Brain (organoid and tissue), 16 donors: ENCODE measurements at places on chromosomes 3 and 15.

DNA sequence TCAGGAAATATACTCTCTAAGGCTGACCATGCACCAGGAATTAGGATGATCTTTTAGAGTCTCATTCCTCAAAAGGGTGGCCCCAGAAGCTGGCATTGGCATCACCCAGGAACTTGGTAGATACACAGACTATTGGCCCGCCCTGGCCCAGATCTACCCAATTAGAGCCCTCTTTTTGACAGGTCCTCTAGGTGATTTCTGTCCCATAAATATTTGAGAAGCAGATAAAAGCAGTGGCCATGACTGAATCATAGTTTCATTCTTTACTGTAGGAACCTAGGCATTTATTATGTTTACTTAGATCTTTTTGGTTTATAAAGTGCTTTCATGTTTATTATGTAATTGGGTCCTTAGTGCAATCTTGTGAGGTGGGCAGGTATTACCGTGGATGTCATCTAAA, 7.6 kb downstream of the TLNRD1 start:
- DNase-seq, result no peak

DNA sequence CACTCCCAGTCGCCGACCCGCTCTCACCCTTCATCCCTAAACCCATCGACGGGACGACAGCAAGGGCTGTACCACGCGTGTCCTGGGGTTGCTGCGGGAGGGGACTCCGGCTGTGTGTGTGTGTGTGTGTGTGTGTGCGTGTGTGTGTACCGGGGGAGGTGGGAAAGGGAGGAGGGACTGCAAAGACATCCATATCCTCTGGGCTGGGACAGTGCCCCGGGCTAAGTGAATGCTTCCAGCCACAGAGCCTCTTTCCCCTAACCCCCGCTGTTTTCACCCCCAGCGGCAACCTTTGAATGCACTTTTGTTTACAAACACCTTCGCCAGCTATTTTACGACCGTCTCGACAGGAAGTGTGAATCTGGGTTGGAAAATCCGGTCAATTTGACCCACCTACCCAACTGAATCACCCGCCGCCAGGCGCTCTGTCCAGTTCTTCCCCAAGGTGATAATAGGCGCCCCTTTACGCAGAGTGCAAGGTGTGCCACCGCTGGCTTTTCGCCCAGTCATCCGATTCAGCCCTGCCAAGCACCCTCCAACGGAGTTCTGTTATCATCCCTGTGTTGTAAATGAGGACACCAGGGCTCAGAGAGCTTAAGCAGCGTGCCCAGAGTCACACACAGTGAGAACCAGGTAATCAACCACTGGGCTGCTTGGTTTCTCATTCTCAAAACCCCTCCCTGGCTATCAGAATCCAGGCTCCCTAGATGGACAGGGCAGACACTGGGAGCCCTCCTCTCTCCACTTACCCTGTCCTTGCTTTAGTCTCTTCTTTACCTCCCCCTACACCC, 739 bp upstream of the AMOTL2 start:
- DNase-seq, result peak; percentile 46

DNA sequence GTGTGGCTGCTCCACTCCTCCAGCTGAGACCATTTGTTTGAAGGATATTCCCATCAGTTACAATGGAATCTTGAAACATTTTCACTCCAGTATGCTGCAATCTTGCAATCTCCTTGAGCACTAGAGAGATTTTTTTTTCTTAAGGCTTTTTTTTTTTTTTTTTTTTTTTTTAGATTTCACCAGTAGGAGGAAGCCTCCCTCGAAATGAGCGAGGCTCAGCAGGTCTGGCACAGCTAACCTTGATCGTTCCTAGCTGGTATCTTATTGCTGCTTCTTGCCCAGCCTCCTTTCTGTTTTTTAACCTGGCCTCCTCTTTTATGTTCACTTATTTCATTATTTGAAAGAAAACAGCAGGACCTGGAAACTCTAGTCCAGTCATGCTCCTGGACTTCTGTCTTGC, 48.1 kb downstream of the RAP2B start:
- DNase-seq, result peak; percentile 80

- no peak for DNase-seq
These were observed 8.1 kb downstream of the PXYLP1 start for GRCh38 chr3:141239511-141240281.

DNA sequence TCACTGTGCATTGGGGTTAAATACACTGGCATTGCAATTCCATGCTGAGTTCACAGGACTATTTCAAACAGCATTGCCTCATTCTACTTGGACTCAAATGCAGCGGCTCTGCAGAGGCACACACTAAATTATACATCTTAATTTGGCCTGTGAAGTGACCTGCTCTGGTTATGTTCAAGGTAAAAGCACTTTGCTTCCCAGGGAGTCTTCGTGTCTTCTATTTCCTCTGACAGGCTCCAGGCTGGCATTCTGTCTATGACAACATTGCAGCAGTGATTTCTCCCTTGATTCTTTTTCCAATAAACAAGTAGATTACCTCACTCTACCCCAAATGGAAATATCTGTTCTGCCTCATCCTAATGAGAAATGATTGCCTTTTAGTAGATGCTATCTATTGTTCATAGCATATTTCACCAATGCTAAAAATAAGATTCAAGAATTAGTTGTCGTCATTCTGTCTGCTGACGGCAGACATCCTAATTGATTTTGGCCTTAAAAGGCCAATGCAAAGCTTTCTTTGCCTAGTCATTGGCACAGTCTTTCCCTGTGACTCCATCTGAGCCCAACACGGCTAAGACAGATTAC, 33.8 kb downstream of the FMN1 start:
- peak; percentile 70 for DNase-seq

DNA sequence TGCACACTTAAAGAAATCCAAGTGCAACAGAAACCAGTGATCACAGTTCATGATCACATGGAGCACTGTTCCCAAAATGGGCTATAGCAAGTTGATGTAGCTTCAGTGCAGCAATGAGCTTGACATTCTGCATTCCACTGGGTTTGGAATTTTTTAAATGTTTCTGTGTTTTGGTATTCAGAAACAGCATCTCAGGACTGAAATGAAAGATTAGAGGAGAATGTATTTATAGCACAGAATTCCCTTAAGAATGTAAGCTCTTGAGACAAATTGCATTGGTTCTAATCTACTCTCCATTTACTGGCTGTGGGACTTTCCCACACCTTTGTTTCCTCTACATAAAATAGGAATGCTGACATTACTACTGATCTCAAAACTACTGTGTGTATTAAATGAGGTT, 162.7 kb downstream of the FGF12 start:
- DNase-seq, result no peak

DNA sequence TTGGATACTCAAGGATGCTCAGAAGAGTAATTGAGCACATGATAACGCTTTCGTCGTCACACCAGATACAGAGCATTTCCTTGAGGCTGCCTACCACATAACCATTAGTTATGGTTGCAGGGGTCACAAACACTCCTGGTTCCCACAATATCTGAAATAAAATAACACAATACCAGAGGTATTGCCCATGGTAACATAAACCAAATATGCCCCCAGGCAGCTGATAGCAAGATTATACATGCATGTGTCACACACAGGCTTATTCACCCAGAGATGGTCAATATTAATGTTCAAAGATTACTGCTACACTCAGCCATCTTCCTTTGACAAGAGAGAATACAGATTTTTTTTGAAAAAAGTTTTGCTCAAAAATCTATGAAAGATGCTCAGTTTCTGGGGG, 7.3 kb downstream of the RPL39L start:
- DNase-seq, result no peak

DNA sequence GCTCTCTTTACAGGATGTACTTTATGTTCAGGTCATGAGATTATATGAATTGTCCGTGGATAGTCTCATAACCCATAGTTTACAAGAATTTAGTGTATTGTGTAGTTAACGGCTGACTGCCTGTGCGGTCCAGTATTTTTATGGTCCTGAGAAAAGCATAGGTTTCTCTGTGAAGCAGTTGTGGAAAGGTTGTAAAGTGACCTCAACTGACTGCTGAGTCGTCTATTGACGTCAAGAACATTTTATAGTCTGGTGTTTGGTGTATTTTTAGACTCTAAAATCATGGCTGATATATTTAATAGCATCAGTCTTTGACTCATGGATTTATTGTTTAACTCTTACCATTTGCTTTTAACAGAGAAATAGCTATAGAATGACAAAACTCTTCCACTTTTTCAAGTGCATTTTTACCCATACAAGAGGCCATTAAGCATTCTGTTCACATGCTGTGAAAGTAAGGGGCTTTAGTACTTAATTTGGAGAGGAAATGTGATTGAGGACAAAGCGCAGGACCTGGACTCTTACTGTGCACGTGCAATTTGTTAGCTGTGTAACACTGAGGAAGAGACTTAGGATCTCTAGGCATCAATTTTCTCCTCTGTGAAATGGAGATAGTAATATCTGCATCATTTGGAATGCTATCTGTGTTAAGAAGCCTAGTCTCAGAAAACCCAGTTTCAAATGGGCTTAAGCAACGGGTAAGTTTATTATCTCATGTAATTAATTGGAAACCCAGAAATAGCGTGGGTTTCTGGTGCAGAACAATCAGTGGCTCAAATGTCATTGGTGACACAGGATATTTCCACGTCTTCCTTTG, 240.8 kb downstream of the NFKBIZ start:
- peak; percentile 12 for DNase-seq

- DNase-seq, result peak; percentile 94
These were observed 68.3 kb upstream of the SLC12A8 start for GRCh38 chr3:125280668-125281361.

- peak; percentile 62 for DNase-seq
These were observed 174.6 kb upstream of the TBL1XR1 start for GRCh38 chr3:177371888-177372287.

GRCh38 chr3:12318758-12319621, 30.1 kb downstream of the PPARG start:
- no peak for DNase-seq

DNA sequence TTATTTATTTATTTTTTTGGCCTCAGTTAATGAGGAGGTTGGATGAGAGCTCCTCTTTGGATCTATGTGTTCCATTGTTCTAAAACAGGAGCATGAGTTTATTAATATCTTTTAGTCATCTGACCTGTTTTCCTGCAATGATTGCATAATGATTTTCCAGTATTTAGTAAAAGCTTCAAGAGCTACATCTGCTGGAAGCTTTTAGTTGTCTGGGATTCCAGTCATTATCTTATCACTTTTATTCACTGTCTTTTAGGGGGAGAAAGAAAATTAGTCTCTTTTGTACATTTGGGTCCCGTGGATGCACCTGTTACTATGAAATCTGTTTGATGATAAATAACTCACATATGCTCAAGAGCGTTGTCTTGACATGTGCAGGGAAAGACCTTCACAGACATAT, 1270.0 kb downstream of the ROBO1 start:
- peak; percentile 74 for DNase-seq

DNA sequence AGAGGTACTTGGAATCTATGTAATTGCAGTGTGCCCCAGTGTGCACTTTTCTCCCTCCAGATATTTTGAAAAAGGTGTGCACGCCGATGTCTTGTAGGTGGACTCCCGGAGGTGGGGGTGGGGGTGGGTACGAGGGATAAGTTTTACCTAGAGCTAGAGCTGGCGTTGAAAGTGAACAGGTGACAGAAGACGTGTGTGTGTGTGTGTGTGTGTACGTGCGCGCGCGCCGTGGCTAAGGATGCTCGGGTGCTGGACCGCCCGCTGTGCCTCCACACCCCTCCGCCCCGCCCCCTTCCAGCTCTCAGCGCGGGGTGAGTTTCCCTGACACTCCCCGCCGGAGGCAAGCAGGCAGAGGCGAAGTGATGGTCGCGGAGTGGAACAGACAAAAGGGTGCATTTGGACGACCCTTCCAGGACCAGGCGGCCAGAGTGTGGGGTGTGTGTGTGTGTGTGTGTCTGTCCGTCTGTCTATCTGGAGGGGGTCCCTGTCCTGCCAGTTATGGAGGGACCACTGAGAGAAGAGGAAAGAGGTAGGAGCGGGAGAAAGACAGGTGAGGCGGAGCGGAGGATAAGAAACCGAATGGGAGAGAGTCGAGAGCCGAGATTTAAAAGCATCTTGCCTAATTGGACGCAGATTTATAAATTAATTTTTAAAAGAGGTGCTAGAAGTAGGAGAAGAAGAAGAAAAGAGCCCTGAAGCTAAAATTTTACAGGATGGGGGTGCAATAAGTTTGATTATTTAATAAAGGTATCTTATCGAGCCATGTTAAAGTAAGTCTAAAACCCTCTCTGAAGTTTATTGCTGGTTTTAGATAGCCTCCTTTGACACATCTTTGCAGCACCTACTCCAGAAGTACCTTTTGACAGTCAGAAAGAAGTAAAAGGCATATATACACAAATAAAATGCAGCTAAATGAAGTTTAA, 335.8 kb upstream of the THRB start:
- DNase-seq, result peak; percentile 63

DNA sequence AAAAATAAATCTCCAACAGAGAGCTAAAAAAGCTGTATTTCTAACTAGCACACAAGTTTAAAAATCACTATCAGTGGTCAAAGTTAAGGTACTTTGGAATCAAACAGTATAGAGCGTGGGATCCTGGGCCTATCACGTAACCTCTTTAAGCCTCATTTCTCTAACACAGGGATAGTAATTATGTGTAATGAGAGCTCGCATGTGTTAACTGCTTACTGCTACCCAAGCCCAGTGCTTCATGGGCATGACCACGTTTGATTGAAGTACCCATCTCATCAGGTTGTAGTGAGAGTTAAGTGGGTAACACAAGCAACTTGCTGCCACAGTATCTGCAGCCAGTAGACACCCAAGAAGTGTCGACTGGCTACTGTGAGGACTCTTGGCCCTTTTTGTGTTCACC, 28.2 kb upstream of the NOX5 start:
- no peak for DNase-seq

GRCh38 chr3:12178091-12178820, 19.5 kb upstream of the TIMP4 start:
- DNase-seq, result no peak

GRCh38 chr3:17742880-17743657, 638 bp upstream of the TBC1D5 start:
- no peak for DNase-seq

- DNase-seq, result no peak
These were observed 39.6 kb downstream of the KLF13 start for GRCh38 chr15:31366169-31366734.

DNA sequence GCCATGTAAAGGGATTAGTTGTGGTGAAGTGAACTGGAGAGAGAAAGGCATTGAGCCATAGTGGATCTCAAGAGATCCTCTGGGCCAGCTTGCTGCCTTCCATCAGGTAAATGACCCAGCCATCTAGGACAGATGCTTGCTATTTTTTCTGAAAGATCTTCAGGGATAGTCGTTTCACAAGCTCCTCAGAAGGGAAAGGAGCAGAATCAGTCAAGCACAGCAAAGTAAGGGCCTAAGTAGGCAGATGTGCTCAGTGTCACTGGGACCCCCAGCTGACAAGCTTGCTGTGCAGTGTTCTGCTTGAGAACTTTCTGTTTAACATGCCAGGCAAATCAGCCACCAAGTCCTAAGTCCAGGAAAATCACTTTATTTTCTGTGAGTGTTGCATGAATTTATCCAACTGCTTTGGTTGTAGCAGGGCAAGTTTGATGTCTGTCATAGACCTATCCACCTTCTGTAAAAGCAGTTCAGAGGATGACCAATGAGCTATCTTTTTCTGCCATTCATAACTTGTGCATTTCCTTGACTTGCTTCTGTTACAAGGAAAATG, 319.8 kb downstream of the IL5RA start:
- DNase-seq, result peak; percentile 35
